CD4-positive, alpha-beta T cell treated with Interleukin-17A for 1 hour (primary cell): ENCODE measurements at places on chromosomes 1 and 21.
A peak's percentile ranks its signal among the peaks of the same experiment; 100 is the strongest.

DNA sequence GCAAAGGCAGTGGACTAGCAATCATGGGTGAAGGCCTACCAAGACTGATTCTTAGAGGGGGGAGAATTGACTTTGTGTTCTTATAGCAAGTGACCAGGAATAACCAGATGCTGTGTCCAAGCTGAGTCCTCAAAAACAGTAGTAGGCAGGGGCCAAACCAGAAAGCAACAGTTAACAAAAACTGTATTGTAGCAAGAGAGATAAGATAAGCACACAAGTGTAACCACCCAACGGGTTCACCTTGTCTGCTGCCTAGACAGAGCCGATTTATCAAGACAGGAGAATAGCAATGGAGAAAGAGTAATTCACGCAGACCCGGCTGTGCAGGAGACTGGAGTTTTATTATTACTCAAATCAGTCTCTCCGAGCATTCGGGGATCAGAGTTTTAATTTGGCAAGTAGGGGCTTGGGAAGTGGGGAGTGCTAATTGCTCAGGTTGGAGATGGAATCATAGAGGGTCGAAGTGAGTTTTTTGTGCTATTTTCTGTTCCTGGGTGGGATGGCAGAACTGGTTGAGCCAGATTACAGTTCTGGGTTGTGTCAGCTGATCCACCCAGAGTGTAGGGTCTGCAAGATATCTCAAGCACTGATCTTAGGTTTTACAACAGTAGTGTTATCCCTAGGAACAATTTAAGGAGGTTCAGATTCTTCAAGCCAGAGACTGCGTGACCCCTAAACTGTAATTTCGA, 8.3 kb upstream of the CSRP1 start:
- no peak for DNase-seq

DNA sequence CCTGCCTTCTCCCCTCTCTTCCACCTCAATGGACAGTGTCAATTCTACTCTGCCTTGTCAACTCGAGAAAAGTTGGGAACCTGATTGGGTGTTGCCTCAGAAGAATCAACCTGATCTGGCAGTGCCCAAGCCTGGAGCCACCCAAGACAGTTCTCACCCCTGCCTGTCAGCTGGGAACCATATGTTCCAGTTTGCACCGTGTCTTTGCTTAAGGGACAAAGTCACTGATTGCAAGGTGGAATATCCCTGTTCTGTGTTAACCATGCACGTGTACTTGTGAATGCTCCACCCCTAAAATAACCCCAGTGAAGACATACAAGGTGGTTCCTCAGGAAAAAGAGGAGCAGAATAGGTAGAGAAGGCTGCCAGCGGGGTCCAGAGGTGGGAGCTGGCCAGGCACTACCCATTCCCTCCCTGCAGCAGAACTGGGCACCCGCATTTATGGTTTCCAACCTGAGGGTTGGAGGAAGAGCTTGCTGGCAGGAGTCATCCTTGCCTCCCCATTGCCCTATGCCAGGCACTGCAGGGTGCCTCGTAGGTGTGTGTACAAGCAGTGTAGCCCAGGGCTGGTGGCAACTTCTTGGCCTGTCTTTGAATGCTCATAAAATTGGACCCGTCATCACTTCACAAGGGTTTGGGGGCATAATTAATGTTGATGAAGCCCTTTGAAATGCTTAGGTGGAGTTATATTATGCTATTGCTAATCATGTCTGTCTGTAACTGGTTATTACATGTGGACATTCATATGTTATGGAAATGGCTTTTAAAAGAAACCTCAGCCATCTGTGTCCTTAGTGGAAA, 11.3 kb downstream of the NIPAL3 start:
- no peak for DNase-seq

DNA sequence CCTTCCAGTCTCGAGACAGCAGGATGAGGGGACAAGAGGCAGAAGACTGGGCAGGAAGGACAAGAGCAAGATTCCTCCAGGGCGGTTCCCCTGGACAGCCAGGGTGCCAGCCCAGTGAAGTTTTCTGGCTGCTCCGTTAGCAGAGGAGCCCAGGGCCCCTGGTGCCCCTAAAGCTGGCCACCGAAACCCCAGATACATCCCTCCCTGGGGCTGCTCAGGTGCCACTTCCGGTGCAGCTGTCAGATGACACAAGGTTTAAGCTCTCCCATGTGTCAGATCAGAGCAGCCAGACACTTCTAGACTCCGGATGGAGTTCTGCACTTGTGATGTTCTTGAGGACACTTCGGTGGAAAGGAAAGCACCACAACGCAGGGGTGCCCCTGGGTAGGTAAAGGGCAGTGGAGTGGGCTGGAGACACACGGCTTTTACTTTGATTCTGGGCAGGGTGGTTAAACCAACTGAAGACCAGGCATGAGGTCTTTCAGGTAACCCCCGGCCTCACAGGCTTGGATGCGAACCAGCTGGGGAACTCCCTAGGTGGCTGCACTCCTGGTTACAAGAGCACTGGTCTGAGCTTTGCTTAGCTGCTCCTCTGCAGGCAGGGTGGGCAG, 85.7 kb downstream of the ITPKB start:
- peak; percentile 84 for DNase-seq

DNA sequence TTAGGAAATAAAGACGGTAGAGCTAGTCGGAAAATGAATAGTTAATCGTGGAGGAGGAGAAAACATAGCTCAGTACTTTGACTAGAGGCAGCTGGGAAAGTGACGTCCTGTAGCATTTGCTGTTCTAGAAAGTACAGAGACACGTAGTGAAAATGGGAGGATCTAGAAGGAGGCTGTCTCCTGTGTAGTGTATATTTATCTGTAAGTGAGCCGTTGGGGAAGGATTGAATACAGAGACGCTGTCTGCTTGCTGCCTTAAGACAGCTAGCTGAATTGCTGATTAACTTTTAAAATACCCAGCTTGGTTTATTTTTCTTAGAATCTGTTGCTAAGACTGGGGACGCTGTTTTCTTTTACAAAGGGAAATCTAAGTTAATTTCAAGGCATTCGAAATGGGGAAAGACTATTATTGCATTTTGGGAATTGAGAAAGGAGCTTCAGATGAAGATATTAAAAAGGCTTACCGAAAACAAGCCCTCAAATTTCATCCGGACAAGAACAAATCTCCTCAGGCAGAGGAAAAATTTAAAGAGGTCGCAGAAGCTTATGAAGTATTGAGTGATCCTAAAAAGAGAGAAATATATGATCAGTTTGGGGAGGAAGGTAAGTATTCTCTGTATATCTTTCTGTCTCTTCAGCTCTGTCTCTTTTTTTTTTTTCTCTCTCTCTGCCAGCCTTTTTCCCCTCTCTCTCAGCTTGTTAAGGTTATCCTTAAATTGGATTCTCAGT, at the start of gene DNAJB4:
TSS of gene DNAJB4 (plus strand) at position 221 of the 729 bp plus-strand sequence. CDS start at position 393, 172 bp downstream.
- DNase-seq: peak; percentile 95

DNA sequence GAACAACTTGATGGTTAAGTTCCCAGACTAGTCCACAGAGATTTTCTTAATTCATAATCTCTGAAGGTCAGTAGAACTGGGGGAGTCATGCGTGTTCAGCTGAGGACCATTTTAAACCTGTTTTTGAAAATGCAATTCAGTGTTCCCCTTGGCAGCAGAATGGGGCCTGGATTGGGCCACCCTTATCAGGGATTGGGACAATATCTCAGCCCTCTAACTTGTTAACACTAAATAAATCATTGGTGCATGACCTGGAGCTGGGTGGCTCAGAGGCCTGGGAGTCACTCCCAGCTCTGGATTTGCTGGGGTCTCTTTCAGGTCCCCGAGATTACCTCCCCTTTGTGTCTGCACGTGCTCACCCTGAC, 55.3 kb downstream of the MRPS6 start:
- DNase-seq: no peak

- DNase-seq: no peak
These were observed 61.8 kb upstream of the GJB5 start for GRCh38 chr1:34693081-34693480.

DNA sequence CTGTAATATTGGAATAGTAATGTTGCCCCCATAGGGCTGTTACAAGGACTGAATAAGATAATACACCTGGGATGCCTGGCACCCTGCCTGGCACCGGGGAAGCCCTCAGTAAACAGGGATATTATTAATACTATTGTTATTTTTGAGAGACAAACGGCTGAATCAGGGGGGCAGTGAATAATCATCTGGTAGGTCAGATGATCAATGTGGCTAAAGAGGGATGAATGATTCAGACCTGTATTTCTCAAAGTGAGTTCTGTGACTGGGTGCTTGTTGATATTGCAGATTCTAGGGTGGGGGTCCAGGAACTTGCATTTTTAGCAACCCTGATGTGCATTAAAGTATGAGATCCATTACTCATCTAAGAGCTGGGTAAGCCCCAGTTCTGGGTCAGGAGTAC, 46.2 kb upstream of the BCL10 start:
- DNase-seq: no peak

DNA sequence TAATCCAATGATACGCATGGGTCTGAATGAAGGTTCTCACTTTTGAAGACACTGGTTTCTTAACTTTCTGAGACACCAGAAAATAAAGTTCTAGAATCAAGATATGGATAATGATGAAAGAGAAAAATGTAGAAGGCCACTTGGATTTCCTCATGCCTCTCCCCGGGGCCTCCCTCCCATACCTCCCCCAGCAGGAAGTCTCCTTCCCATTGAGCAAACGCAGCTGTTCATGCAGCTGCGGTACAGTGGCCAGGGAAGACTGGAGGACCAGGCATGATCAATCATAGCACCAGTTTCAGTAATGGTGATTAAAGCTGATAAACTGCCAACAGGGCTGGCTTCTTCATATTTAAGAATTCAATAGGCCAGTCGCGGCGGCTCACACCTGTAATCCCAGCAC, 10.9 kb upstream of the UBR4 start:
- DNase-seq: no peak

- DNase-seq: no peak
These were observed 649.5 kb upstream of the ADGRL2 start for GRCh38 chr1:81151206-81151605.

DNA sequence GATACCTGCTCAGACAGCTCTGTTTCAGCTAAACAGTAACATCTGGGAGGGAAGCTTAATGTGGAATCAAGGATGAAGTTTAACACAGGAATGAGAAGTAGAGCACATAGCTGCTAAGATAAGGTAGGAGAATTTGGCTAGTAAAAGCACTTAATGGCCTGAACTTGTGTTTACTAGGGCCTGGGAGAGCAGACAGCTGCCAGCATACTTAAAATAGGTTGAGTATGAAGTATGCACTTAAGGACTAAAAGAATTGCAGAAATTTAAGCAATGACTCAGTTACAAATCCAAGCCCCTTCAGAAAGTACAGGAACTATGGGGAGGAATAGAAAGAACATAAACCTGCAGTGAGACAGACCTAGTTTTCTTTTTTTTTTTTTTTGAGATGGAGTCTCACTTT, 53.0 kb downstream of the BACH1 start:
- DNase-seq: no peak

DNA sequence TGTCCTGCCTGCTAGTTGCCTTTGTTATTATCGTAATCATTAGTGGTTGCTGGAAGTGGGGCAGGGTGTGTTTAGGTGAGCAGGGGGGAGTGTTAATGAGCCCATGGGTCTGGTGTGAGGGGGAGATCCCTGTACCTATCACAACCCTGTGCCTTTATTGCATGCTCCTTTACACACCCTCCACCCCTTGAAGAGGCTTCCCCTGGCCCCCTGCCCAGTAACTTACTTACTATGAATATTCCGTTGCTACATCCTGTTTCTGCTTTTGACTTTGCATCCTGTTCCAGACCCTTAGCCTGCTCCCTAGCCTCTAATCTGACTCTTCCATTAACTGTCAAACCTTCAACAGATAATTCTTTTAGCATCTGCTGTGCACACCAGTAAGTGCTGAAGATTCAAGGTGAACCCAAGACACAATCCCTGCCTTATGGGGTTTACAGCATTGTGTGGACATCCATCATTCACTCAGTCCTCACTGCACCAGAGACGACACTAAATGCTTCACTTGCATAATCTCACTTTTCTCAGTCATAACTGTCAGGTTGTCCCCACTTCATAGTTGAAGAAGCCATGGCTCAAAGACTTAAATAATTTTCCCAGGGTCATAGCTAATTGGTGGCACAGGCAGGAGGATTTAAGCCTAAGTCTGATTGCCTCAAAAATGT, 47.9 kb downstream of the CDC7 start:
- peak; percentile 50 for DNase-seq

- DNase-seq: no peak
These were observed 146 bp upstream of the ZNF362 start for GRCh38 chr1:33256221-33256470.

DNA sequence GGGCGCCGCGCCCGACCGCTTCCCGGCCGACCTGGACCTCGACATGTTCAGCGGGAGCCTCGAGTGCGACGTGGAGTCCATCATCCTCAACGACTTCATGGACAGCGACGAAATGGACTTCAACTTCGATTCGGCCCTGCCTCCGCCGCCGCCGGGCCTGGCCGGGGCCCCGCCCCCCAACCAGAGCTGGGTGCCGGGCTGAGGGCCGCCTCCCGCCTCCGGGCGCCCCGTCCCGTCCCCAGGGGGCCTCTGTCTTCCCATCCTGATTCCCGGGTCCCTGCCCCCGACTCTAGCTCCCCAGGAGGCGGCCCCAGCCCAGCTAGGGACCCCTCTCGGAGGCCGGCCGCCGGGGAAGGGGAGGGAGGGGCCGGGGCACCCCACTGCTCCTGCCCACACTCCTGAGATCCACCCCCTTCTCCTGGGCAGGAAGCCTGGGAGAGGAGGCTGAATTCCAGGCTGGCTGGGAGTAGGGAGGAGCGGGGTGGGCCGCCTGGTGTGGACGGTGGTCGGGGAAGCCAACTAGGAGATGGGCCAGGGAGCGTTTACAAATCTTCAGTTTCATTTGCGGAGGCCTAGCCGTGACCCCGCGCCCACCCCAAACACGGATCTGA, 21.4 kb downstream of the FOXO6 start:
- no peak for DNase-seq

DNA sequence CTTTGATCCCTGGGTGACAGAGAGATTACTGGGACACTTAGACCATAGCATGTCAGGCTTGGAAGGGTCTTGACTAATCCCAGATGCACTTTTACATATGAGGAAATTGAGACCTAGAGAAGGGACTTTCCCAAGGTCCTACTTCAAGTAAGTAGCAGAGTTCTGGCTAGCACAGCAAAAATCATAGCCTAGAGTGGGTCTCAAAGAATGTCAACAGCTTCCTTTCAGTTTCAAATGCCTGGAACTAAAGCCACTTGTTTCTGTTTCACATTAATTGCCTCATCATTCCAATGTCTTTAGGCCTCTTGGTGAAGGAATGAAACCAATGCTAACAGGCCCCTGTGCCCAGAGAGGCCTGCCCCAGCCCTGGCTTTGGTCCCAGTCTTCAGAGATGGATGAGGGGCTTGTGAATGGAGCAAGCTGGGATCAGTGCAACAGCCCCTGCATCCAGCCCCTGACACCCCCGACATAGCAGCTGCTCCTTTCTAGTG, 26.6 kb downstream of the ATF3 start:
- peak; percentile 30 for DNase-seq

DNA sequence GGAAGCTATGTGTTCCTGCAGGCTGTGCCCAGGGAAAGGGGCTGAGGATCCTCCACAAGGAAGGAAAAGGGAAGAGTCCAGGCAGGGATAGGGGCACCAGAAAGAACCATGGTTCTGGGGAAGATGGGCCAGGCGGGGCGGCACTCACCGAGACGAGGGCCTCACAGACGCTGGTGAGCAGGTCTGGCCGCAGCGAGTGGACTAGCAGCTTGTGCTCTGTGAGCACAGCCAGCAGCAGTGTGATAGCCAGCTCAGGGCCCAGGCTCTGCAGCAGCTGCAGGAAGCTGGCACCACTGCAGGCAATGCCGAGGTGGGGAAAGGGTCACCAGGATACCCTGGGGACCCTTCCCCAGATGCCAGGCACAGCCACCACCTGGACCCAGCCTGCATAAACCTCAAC, 5.8 kb downstream of the DENND4B start:
- no peak for DNase-seq
